ENCODE measurements at places on chromosomes 5 and 9. TPM values are rescaled to one million over a fixed set of nuclear protein-coding genes. Genes with fewer than 3 reads are reported as not detected.

CCDC187 gene
- 0.21 TPM for polyA plus RNA-seq

TMC1 gene
- polyA plus RNA-seq = 2.0 TPM

SPINK4 gene
- not detected for polyA plus RNA-seq

MATR3 gene
- 752 TPM for polyA plus RNA-seq

F2RL1 gene
- polyA plus RNA-seq = 2.3 TPM

BHMT2 gene
- 8.2 TPM for polyA plus RNA-seq

Data from spinal cord (tissue), 10 donors.